ENCODE measurements at places on chromosomes 2 and 18. TPM values are rescaled to one million over a fixed set of nuclear protein-coding genes. Genes with fewer than 3 reads are reported as not detected.

DNA sequence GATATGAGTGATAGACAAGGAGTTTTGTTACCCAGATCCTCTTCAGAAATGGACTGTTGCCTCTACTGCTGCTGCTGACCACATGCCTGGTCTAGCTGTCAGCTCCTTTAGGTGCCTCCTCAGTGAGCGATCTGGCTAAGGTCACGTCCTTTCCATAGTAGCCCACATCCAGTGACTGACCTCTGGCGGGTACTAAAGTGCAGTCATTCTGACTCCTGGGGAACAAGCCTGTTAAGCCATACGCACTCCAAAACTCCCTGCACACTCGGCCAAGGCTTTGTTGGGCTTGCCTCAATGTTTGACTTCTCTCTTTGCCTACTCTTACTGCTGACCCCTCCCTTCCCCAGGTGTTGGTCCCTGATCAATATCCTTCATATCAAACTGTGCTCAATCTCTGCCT is 685.2 kb downstream of the IRS1 start:
- DNase-seq = no peak

- DNase-seq = no peak
These were observed 1.8 kb downstream of the PCGF1 start for GRCh38 chr2:74505448-74506246.

DNA sequence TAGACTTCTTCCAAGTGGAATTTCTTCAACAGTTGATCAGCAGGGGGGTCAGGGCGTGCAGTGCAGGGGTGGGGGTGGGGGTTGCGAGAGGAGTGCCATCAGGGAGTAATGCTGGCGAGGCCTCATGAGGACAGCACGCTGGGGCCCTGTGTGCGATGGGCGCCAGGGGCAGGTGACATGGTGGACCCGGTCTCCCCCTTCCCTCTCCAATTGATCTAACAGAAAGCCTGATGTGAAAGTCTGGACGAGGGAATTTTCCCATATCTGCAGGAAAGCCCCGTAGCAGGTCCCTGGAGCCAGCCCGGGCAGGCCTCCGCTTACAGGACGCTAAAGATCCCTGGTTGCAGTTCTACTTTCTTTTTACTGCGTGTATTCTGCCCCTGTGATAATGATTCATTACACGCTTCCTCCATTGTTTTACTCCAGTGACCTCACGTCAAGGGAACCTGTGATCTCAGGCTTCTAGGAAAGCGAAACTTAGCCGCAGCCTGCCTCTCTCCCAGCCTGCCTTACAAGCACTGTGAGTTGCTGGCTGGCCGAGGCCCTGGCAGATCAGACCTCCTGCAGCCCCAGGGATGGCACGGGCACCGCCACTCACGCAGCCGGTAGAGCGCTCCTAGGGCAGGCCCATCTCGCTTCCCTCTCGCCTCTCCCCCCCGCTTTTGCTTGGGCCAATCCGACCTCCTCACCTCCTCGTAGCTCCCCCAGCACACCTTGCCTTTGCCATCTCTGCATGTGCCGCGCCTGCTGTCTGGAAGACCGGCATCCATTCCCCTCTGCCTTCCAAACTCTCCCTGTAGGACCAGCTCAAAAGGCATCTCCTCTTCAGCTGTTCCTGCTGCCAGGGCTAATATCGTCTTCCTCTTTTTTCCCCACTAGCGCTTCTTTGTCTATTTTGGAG is 19.2 kb downstream of the NEURL3 start:
- peak; percentile 64 for DNase-seq

AOX1 gene
- 5.0 TPM for total RNA-seq

GRCh38 chr2:17101596-17101995 is 416.6 kb downstream of the RAD51AP2 start:
- no peak for DNase-seq

DNA sequence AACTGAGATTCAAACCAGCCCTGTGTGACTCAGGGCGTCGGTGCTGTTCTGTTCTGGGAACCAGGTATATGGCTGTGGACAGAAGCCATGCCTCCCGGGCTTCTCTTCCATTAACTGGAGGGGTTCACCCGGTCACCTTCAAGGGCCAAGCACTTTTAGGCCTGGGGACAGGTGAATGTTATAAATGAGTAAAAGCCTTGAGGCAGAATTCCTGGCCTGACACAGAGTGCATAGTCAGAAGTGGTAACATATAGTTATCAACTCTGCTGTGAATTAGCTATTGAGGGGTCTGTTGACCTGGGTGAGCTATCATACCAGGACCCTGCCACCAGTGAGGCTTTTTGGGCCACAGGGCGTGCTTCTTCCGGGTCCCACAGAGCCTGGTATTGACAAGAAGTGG is 2.7 kb downstream of the FHOD3 start:
- DNase-seq = no peak

- DNase-seq = no peak
These were observed 110.5 kb upstream of the LYPD6 start for GRCh38 chr2:149219856-149220255.
